Inflammatory macrophage treated with lipopolysaccharide for 1 hour (primary cell): ENCODE measurements at places on chromosomes 1 and 21.

- DNase-seq = no peak
Measured at GRCh38 chr1:163604896-163605295, 283.1 kb downstream of the NUF2 start.

DNA sequence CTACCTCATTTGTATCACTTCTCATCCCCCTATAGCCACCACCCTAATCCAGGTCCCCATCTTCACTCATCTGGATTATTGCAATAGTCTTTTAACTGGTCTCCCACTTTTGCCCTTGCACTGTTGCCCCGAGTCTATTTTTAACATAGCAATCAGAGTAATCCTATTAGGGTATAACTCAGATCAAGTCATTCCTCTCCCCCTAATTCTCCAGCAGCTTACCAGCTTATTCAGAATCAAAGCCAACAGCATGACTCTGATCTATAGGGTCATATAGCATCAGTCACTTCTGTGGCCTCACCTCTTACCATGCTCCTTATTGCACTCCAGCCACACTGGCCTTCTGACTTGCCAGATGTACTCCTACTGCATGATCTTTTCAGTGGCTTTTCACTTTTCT lies 140.7 kb downstream of the PAPPA2 start:
- no peak for DNase-seq

GRCh38 chr1:41501581-41501980 lies 17.1 kb upstream of the EDN2 start:
- DNase-seq = no peak

DNA sequence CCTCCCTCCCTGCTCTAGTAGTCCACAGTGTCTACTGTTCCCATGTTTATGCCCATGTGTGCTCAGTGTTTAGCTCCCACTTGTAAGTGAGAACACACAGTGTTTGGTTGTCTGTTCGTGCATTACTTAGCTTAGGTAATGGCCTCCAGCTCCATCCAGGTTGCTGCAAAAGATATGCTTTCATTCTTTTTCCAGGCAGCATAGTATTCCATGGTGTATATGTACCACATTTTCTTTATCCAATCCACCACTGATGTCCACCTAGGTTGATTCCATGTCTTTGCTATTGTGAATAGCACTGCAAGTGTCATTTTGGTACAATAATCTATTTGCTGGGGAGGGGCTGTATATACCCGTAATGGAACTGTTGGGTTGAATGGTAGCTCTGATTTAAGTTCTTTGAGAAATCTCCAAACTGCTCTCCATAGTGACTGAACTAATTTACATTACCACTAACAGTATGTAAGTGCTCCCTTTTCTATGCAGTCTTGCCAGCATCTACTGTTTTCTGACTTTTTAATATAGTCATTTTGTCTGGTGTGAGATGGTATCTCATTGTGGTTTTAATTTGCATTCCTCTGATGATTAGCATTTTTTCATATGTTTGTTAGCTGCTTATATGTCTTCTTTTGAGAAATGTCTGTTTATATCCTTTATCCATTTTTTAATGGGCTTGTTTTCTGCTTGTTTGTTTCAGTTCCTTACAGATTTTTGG lies 191.9 kb upstream of the DMRTA2 start:
- no peak for DNase-seq

DNA sequence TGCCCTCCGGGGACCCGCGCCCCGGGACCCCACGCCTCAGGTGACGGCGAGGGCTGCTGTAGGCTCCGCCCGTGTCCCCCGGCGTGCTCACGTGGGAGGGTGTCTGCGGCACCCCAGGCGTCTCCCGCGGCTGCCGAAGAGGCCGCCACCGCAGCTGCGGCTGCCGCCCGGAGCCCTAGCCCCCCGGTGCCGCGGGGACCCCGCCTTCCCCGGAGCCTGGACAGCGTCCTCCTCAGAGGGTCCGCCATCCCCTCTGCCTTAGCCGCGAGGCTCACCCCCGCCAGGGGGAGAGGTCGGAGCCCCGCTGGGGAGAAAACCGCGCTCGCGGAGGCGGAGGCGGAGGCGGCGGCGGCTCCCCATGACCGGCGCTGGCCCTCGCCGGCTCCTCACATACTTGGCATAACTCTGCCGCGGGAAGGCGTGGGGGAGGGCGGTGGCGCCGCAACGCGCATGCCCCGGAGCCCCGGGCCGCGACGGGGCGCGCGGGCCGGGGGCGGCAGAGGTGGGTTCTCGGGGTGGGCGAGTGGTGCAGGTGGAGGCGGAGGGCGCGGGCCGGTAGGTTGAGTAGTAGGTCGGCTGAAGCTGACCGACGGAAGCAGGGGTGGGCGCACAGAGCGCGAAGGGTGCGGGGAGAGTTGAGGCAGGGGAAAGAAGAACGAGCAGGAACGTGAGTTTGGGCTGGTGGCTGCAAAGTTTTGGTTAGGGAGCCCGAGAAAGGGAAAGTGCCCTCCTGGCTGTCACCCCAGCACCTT lies 700 bp upstream of the SYDE2 start:
- DNase-seq = no peak
